Left ventricle myocardium superior (tissue), 1 donor: ENCODE measurements at places on chromosomes 5 and 9. TPM values are rescaled to one million over a fixed set of nuclear protein-coding genes. Genes with fewer than 3 reads are reported as not detected.

GCNT4 gene
- total RNA-seq = 0.17 TPM

CCL28 gene
- 0.55 TPM for total RNA-seq

ZBED3 gene
- 4.7 TPM for total RNA-seq

PKN3 gene
- total RNA-seq = 5.9 TPM

PPP2CA gene
- total RNA-seq = 143 TPM

TAL2 gene
- total RNA-seq = not detected

- no peak for DNase-seq
Measured at GRCh38 chr5:138748630-138749081, 4.6 kb upstream of the CTNNA1 start.

DNA sequence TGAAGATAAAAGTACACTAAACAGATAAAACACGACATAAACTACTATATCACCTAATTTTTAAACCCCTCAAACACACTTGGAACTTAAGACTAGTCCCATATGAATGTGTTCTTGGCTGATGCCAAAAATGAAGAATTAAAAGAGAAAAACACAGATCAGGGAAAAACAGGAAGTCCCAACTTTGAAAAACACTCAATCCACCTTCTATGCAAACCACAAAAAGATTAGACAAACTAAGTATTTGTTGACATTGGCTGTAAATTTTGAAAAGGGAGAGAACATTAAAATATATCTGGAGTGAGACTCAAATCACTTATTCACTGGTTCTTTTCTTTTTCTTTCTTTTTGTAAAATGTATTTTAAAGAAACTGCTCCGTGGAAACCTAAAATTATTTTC is 81.4 kb downstream of the ANKH start:
- no peak for DNase-seq

- DNase-seq = no peak
Measured at GRCh38 chr5:144504929-144505577, 334.4 kb downstream of the KCTD16 start.

DNA sequence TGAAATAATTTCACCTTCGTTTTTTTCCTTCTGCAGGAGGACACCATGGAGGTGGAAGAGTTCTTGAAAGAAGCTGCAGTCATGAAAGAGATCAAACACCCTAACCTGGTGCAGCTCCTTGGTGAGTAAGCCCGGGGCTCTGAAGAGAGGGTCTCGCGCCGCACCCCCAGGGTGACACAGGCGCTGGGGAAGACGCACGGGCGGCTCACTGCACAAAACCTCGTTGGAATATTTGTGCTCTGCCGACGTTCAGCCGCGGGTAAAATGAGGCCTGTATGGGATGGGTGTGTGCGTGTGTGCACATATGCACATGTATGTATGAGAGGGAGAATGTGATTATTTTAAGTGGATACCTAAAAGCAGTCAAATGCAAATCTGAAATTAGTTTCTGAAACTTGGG is 24.5 kb downstream of the QRFP start:
- DNase-seq = no peak

- DNase-seq = no peak
Measured at GRCh38 chr9:111601237-111602018, 2.0 kb upstream of the PTGR1 start.

DNA sequence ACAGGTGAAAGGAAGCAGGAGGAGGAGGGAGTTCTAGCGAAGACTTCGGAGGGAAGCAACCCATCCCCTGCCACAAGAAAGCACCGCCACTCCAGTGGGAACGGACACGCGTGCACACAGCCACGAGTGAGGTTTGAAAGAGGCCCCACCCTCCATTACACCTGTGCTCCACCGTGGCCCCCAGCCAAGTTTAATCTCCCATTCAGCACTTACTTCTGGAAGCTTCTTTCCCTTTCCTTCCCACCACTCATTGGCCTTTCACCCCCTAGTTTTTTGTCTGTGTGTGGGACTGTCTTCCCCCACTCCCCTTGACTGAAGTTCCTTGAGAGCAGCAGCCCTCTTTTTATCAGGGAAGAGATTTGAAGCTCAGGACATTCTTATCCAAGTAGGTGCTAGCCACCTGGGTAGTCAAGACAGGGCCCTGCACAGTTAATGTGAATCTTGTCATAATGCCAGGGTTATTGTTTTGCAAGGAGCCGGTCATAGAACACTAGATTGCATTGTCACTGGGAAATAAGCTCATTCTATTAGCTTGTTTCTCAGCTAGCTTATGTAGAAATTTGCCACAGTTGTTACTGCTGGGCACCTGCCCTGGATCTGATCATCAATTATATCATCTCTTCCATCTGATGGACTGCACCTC is 256.0 kb downstream of the DOCK8 start:
- peak; percentile 35 for DNase-seq

GRCh38 chr5:96816411-96816939 is 8.7 kb upstream of the ERAP1 start:
- DNase-seq = no peak

- DNase-seq = no peak
Measured at GRCh38 chr9:81335879-81336421, 353.4 kb downstream of the TLE1 start.

DNA sequence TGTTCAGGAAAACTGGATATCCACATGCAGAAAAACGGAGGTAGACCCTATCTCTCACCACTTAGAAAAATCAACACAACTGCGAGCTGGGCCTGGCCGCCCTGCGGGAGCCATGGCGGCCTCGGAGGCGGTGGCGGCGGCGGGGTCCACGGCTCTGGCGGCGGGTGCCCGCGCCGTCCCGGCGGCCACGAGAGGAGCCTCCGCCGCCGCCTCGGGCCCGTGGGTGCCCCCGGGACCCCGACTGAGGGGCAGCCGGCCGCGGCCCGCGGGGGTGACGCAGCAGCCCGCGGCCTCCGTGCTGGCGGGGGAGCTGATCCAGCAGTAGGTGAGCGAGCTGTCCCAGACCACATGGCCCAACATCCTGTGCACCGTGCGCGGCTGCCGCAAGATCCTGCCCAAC is 25.3 kb downstream of the FANCC start:
- no peak for DNase-seq

- DNase-seq = no peak
Measured at GRCh38 chr5:75368391-75368790, 31.4 kb downstream of the HMGCR start.

GRCh38 chr9:35051069-35051967 is 21.1 kb downstream of the VCP start:
- DNase-seq = peak; percentile 41

- no peak for DNase-seq
Measured at GRCh38 chr5:167916261-167916691, 375.2 kb upstream of the WWC1 start.

DNA sequence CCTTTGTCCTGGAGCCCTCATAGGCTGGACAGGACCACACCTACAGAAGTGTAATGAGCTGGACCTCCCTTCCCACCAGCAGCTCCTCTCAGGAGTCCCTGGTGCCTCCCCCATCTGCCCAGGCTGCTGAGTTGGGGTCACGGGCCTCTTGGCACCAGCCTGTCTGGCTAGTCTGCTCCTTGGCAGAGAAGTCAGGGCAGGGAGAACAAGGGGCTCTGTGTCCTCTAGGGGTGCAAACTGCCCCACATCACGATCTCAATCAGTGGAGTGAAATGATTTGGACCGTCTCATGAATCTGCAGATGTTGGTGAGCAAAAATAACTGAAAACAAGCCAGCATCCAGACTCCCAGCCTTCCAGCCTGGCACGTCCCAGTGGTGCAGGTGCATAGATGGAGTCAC is 14.9 kb upstream of the GFPT2 start:
- DNase-seq = no peak

DNA sequence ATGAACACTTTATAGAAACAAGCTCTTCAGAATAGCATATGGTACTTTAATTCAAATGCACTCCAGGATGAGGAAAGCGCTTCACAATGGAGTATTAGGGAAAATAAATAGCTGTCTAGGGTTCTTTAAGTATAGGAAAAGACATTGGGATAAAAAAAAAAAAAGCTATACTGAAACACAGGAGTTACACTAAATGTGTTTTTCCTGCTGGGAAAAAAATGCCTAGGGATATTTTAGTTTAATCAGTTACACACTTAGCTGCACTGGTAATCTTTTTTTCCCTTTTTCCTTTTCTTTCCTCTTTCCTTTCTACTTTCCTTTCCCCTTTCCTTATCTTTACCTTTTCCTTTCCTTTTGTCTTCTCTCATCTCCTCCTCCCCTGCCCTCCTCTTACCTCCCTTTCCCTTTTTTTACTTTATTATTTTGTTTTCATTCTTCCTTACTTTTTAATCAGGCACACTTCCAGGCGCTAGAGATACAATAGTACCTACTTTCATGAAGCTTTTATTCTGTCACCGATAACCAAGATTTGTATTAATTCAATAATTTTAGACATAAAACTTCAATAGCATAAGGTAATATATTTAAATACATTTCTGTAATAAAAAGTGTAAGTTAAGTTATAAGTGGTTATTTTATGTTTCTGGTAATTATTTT is 758.7 kb downstream of the CDH18 start:
- DNase-seq = no peak

GRCh38 chr5:31854181-31855133 is 215.5 kb downstream of the PDZD2 start:
- peak; percentile 67 for DNase-seq

DNA sequence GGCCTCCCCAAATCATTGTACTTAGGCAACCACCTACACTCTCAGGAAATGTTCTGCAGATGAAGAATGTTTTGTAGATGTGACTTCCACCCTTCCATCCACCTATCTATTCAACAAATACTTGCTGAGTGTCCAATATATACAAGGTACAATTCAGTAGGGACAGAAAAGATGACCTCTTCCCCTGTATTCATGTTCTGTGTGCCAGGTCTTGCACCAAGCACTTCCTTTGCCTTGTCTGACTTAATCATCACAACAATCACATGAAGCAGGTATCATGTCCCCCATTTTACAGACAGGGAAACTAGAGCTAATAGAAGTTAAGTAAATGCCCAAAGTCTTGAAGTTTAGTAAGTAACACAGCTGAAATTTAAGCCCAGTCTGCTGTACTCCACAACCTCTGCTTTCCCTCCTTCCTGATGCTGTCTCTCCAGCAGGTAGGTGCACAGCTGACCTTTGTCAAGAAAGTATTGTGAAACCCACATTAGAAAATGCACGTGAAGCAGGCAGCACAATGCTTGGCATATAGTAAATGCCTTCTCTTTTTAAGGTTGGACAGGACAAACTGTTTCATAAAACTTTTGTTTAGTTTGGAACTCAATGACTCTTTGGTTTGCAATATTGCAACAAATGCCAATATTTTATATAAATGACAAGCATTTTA is 296.5 kb downstream of the DEPDC1B start:
- no peak for DNase-seq

DNA sequence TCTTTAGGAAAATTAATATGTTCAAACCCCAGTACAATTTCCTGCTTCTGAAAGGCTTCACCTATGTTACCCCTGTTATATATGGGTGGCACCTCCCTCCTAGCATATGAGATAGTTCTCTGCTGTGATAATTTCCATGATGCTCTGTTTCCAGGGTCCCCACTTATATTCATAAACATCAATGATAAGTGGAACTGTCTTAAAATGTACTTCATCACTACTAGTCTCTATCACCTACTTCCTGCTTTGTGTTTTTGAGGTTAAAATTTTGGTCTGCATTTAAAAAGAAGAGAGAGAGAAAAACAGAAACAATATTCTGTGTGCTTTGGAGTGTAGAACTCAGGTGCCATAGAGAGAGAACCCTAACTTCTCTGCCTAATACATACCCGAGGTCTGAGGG is 234.7 kb downstream of the HTR1A start:
- no peak for DNase-seq

DNA sequence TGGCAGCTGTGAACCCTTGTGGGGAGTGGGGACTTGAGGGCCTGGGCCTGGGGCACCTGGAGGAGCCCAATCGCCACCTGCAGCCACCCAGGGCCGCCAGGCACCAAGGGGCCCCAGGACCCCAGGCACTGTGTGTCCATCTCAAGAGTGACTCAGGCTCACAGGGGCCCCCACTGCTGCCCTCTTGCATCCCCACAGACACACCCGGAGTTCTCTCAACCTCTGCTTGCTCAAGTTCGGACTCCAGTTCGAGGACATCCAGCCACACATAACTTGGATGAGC is 51.9 kb downstream of the MRPL36 start:
- DNase-seq = no peak

DNA sequence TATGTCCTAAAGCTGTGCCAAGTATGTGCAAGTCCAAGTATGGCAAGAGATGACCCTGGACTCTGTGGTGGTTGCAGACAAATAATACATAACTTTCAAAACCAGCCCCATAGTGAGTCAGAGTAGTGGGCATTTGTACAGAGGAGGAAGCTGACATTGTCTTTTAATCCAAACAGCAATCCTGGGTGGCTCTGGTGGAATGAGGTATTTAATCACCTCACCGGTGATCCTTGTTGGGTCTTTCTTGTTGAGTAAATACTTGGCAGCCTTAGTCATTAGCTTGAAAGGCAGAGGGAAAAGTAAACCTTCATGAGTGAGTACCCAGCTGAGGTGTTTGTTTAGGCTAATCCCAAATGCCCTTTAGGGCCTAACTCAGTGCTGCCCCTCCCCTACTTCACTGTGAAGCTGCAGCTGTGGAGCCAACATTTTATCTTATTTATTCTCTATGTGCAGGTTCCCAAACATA is 148.7 kb upstream of the SLC12A2 start:
- DNase-seq = no peak

DNA sequence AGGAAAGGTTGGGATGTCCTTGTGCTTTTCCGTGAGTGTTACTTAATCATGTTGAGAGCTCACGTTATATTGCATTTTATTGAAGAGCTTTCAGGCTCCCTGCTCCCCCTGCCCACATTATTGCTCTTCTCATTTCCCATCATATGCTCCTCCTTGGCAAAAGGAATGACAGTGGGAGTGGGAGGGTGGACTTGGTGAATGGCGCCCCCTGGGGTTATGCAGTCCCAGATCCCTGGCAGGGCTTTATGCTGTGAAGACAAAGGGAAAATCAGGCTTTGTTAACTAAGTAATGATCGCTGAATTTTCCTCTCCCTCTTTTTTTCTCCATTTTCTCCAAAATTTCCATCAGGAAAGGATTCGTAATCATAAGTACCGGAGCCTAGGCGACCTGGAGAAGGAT is 166.6 kb downstream of the SMARCA2 start:
- DNase-seq = peak; percentile 43

DNA sequence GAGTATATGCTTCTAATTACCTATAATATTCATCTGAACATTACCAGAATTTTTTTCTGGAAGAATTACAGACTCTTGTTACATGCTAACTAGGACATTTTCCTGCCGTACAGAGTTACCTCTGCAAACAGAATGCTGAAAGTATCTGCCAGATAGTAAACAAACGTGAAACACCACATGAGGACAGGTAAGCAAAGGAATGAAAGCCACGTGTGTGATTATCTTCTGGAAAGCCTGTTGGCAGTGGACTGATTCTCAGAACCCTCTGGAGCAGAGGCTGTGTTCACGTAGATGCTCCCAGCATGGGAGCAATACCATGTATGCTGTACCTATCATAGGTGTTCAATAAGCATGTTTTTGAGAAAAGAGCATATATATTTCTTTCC is 472.6 kb downstream of the ENC1 start:
- DNase-seq = no peak

DNA sequence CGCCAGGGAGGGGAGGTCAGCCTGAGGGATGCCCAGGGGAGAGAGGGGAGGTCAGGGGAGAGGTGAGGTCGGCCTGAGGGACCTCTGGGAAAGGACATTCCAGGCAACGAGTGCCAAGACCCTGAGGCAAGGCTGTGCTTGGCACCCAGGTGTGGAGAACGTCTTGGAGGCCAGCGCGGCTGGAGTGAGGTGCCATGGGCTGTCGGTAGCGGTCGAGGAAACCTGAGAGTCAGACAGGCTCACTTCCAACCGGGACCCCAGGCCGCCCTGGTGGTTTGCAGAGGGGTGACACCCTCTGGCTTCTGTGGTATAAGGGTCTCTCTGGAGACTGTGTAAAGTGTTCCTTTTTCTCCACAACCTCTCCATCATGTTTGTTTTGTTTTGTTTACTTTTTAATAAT is 82.9 kb downstream of the CACNA1B start:
- DNase-seq = no peak
